ENCODE measurements at places on chromosomes 3 and 15. TPM values are rescaled to one million over a fixed set of nuclear protein-coding genes. Genes with fewer than 3 reads are reported as not detected.

DNA sequence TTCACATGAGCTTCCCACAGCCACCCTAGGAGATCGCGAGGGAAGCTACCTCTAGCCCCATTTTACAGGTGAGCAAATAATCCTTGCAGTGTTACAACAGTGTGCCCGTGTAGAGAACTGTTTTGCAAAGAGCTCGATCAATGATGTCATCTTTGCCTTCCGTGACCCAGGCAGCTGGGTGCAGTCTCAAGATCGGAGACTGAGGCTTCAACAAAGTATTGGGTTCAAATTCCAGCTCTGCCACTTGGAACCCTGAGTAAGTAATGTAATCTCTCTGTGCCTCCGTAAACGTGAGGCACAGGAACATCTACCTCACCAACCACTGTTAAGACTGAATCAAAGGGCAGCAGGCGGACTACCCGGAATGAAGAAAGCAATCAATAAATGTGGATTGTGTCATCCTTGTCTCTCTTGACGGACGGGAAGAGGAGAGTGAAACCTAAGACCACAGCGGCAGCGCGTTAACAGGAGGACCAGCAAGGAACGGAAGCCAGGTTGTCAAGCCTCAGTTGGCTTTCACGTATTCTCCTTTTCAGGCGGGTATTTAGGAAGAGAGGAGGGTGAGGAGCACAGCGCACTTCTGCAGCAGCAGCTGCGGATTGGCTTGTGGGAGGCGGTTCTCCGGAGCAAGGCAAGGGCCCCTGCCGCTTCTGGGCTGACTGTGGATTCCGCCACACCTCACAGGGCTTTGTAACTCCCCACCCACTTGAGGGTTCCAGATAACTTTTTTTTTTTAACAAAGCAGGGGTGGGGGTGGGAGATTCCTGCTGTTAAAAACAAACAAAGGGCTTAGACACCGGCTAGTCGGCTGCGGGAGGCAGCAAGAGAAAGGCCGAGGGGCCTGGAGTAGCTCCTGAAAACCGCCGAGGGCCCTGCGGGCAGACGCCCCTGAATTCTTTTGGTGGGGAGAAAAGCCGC, 1.5 kb upstream of the SMAD3 start:
- no peak for DNase-seq

- no peak for DNase-seq
Measured at GRCh38 chr15:38671675-38672254, 107.2 kb upstream of the RASGRP1 start.

DNA sequence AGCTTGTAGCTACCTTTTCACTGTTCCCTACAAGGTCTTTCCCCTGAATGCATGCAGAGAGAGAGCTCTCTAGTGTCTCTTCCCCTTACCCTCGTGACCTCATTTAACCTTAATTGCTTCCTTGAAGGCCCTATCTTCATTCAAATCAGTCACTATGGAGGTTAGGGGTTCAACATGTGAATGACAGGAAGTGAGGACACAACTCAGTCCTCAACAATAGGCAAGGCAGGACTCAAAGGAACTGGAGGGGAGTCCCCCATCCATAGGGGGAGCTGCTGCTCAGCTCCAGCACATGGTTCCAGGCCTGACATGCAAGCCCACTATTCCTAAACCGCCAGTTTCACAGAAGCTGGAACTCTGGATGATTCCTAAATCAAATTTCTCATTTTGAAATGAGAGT, 33.8 kb upstream of the GYG1 start:
- no peak for DNase-seq

DNA sequence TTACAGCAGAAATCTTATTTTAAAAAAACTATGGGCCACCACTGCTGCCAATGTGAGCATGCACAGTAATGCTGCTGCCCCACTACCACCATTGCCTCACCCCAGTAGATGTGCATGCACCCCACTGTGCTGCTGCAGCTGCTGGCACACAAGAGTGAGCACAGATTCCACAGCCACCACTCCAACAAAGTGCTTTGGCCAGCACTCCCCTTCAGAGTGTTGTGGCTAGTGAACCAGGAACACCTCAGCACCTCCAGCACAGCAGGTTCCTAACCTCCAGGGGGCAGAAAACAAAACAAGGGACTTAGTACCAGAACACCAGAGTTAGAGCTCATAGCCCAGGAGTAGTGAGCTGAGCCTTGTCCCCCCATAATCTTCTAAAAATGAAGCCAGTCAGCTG, 629.6 kb downstream of the PYDC2 start:
- no peak for DNase-seq

The MESP2 gene
- not detected for total RNA-seq

Measured in sigmoid colon (tissue), 7 donors.